ENCODE measurements at places on chromosomes 7 and 10.

DNA sequence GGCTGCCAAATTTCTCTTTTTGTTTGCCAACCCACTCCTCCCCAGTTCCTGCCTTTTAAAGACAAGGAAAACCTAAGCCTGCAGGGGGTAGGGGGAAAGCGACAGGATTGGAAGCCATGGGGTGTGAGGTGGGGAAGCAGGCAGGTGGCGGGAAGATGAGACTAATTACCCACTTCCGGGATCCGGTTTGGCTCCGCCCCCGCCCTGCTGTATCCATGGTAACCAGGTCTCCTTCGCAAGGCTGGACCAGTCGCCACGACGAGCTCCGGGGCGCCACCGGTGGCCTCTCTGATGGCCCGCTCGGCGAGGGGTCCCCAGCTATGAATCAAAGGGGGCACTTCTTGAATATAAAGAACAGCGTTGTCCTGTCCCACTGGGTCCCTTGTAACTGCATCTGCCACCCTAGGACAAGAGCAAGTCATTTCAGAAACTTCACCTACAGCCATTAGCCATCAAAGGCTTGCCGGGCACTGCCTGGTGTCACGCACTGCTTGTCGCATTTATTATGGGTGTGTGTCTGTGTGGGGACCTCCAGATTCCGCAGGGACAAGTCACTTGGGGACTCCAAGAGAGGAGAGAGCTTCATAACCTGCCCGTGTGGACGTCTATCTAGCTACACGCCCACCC lies 55.4 kb upstream of the LMTK2 start:
- no peak for DNase-seq

DNA sequence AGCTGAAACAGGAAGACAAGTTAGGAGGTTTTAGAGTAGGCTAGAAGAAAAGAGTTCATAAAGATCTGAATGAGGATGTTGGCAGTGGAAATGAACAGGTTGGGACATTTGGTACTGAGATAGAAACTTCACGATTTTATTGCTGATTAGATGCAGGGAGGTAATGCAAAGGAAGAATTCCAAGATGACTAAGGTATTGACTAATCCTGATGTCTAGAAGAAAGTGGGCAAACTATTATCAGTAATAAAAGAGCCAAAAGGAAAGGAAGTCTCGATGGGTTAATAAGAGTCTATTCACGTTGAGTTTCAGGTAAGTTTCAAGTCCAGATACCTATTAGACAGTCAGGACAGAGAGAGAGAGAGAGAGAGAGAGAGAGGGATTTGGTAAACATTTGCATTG lies 631.3 kb upstream of the LRRTM3 start:
- DNase-seq: no peak

- DNase-seq: no peak
Measured at GRCh38 chr7:2573761-2574160, 15.0 kb downstream of the IQCE start.

DNA sequence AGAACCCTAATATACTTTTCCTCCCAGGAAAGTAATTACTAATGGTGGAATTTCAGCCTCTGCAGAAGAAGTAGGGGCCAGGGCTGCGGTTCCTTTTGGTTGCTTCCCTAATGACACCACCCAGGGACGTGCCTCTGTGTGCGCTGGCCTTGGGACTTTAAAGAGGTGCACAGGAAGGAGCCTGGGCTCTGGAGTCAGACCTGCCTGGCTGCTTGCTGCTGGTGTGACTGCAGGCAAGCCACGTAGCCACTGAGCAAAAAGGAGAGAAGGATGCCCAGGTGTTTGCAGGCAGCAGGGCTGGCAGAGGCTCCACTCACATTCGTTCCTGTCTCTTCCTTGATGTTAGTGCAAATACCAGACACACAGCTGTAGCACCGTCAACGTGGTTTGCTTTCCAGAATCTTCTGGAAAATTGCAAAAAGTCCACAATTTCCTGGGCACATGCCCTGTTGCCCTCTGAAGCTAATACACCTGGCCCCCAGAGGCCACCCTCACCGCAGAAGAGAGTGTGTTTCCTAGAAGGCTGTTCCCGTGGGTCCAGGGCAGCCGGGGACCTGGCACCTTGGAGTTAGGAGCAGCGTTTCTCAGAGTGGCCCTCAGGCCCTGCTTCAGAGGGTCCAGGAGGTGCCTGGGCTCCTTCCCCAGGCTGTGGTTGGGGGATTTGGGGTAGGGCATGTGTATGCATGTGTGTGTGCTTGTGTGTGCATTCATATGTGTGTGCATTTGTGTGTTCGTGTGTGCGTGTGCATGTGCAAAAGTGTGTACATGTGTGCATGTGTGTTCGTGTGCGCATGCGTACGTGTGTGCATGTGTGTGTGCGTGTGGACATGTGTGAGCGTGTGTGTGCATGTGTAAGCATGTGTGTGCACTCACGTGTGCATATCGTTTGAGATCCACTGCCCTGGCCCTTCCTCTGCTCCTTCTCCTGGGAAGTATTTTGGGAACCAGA lies 12.8 kb upstream of the PRKAG2 start:
- DNase-seq: no peak

DNA sequence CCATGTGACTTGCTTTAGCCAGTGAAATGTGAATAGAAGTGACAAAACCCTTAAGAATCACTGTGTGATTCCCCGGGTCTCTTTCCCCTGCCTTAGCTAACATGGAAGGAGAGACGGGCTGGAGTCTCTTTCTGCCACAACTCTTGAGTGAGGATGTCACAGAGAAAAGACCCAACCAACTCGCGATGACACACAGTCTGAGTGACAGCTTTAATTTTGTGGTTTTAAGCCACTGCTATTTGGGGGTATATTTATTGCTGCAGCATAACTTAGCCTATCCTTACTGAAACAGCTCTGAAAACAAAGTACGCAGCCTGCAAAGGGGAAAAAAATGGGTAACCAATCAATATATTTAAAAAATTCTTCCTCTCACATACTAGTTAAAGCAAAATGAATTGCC lies 319.4 kb downstream of the CALN1 start:
- no peak for DNase-seq

- no peak for DNase-seq
Measured at GRCh38 chr10:132438091-132439024, 41.4 kb downstream of the PWWP2B start.

GRCh38 chr7:8155836-8156235 lies 106.1 kb downstream of the ICA1 start:
- no peak for DNase-seq

DNA sequence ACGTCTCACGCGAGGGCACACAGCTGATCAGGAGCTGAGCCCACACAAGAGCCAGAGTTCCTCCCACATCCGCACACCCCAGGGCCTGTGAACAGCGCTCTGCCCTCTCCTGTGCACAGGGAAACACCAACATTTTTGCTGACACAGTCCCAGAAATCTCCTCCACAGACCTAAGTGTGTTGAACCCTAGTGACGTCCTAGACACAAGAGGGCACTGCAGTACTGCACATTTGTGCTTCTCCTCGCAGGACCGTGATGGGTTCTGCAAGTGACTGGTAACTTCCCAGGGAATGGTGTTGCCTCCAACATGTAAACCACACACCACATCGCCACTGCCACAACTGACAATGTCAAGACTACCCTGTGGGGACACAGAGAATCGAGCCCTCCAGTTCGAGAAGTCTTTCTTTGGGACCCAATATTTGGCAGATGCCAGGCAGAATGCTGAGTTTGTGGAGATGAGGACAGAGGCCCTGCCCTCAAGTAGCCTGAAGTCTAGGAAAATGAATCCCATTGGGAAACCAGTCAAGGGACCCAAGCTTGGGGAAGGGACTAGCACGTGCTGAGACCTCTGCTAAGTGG lies 170.3 kb downstream of the PAXIP1 start:
- no peak for DNase-seq

- DNase-seq: no peak
Measured at GRCh38 chr7:34756025-34756437, 98.0 kb downstream of the NPSR1 start.

- DNase-seq: no peak
Measured at GRCh38 chr10:79547973-79548372, 12.2 kb downstream of the SFTPA2 start.

- DNase-seq: no peak
Measured at GRCh38 chr10:78049851-78050250, 16.2 kb downstream of the RPS24 start.

- no peak for DNase-seq
Measured at GRCh38 chr10:124281666-124282065, 137.1 kb downstream of the OAT start.

DNA sequence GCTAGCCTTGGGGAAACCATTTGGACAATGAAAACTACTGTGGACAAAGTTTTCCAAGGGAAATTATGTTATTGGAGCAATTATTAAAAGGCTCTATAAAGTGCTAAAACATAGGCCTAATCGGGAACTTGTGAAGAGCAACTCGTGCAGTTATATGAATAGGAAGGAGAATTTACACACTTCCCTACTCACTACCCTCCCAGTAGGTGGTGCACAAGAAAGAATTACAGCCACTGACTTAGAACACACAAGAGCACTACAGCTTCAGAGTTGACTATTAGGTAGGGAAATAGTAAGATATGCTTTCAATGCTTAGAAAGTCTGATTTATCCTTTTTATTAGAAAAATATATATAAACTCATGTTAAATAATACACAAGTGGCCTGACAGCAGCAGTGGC lies 47.2 kb downstream of the GSAP start:
- no peak for DNase-seq

- DNase-seq: no peak
Measured at GRCh38 chr7:17292843-17293242, 5.6 kb upstream of the AHR start.

GRCh38 chr7:143848192-143848591 lies 53.8 kb downstream of the TCAF1 start:
- DNase-seq: no peak

DNA sequence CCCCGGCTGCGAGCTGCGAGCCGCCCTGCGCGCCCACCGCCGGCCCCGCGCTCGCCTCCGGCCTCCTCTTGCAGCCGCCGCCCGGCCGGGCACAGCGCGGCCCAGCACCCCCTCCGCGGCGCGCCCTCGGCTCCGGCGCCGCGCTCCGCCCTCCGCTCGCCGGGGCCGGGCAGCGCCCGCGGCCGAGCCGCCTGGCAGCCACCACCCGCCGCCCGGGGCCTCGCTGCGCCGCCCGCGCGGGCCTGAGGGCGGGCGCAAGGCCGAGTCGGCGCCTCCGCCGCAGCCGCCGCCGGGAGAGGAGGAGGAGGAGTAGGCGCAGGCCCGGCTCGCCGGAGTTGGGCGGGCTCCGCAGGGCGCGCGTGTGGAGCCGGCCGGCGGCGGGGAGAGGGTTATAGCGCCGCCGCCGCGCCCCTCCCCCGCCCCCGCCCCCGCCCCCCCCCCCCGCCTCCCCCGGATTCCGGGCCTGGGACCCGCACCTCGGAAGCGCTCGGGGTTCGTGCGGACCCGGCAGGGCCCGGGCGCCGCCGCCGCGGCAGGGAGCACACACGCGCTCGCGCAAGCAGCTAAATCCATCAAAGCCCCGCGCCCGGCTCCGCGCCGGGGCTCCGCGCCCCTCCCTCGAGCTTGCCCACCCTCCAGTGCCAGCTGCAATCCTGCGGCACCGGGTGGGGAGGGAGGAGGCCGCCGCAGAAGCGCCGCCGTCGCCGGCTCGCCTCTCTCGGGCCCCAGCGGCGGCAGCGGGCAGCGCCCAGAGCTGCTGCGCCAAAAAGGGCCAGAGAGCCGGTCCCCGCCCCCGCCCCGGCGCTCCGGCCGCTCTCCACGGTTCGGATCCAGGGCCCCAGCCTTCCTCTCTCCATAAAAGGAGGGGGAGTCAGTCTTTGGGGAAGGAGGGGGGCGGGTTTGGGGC lies at the start of gene PDGFA:
Gene PDGFA, minus strand, starts transcription at position 363 of the 907 bp plus-strand sequence. CDS start 845 bp downstream, outside the sequence.
- no peak for DNase-seq

- no peak for DNase-seq
Measured at GRCh38 chr7:8765374-8765773, 332.0 kb downstream of the NXPH1 start.

- peak; percentile 4 for DNase-seq
Measured at GRCh38 chr10:116947841-116948529, 57.0 kb downstream of the SHTN1 start.

Data from skeletal muscle cell (primary cell).